NCI-H69 (cell line): ENCODE measurements at places on chromosomes 16 and 17.

- DNase-seq, result no peak
These were observed 62.2 kb upstream of the ADORA2B start for GRCh38 chr17:15882777-15883176.

DNA sequence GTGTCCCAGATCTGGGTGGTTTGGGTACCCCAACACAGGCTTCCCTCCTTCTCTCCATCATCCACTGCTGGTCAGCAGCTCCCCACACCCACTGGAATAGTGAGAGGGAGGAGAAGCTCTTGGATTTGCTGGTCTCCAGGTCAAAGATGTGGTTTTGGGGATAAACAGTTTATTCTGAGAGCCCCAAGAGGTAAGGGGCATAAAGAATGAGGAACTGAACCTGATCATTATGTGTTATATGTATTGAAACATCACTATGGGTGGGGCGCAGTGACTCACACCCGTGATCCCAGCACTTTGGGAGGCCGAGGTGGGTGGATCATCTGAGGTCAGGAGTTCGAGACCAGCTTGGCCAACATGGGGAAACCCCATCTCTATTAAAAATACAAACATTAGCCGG is 3.9 kb downstream of the DPEP2 start:
- DNase-seq, result no peak

DNA sequence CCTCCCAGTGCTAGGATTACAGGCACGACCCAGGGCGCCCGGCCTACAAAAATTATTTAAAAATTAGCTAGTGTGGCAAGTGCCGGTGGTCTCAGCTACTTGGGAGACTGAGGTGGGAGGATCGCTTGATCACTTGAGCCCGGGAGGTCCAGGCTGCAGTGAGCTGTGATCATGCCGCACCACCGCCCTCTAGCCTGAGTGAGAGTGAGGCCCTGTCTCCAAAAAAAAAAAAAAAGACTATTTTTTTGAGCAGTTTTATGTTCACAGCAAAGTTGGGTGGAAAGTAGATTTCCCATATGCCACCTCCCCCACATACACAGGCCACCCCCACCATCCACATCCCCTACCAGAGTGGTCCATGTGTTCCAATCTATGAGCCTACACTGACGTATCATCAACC is 84.9 kb downstream of the MGAT5B start:
- DNase-seq, result no peak

DNA sequence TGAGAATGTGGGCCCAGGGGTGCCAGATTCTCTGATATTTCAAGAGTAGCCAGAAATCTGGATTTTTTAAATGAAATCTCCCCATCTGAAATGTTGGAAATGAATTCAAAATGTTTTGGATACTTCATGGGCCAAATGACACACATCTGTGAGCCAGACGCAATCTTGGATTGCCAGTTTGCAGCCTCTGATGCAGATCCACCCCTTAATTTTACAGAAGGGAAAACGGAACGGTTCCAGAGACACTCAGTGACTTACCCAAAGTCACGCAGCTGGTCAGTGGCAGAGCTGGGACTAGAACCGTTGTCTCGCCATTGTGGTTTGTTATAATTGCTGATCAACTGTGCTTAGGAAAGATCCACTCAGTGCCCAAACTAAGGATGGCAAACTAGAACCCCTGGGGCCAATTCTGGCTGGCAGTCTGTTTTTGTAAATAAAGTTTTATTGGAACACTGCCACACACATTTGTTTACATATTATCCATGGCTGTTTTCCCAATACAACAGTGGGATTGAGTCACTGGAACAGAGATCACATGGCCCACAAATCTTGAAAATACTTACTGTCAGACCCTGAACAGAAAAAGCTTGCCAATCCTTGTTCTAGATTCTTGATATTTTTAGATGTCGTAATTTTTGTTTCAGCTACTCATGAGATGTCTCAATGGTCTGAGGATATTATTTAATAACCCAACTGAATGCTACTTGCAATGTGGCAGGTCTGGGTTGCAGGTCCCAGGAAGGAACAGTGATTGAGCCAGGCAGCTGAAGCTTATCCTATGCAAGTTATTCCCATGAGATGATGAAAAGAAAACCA is 143.8 kb downstream of the AXIN2 start:
- DNase-seq, result no peak

- DNase-seq, result no peak
These were observed 15.6 kb upstream of the FOXF1 start for GRCh38 chr16:86494565-86495356.

GRCh38 chr17:66755101-66755943 is 79.6 kb upstream of the CACNG5 start:
- peak; percentile 99 for DNase-seq

DNA sequence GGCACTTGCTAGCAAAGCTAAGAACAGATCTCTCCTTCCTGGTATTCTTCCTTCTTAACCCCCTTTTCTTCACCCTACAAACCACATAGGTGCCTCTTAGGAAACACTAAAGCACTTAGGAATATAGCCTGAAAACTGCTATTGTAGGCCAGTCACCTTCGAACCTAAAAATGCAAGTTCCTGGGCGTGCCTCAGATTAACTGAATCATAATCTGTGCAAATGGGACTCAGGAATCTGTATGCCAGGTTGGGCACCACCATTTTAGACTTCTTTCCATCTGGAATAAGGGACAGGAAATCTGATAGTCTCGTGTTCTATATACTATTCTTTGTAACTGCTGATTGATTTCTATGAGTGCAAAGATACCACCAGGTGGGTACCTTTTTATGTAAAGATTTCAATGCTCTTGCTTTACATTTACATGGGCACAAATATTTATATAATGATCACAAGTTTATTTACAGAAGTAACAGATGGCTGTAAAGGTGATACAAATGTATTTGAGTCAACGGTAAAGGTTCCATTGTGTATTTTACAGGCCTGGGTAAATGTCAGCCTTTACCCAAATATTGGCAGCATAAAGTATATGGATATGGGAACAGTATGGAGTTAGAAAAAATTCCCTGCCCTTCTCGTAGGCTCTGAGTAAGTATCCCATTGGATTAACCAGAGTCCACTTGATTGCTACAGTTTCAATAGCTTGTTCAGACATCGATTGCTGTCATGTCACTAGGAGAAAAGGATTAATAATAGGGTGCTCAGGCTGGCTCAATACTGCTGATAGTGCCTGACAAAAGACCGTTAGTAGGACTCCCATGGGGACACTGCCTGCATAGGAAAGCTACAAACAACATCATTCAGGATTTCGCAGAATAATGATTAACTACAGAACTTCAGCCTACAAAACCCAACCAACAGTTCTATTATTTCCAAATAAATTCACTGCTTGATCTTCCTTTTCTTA is 124.7 kb downstream of the SNX11 start:
- DNase-seq, result peak; percentile 97
